ENCODE measurements at places on chromosomes 7 and 10.
A peak's percentile ranks its signal among the peaks of the same experiment; 100 is the strongest.

DNA sequence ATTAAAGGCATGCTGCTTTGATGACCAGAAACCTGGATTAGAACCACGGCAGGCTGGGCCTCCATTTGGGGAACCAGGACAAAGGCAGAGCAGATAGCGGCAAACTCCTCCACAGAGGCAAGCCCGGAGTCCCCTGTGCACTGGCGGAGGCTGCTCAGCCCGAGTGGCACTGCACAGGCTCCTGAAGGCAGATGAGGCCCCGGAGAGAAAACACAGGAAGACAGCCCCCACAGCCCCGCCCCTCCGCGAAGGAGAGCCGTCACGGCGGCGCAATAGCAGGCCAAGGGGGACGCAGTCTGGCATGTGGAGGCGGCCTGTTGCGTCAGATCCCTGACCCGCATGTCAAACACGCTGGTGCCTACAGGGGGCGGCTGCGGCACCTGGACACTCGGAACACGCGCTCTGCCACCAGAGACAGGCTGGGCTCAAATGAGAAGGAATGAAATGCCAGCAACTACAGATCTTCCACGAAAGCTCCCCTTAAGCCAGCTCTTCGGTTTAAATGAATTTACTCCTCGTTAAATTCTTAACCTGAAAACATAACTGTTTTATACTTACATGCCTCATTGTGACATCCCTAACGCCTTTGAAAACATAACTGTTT lies 128.5 kb downstream of the MAD1L1 start:
- DNase-seq: peak; percentile 81

DNA sequence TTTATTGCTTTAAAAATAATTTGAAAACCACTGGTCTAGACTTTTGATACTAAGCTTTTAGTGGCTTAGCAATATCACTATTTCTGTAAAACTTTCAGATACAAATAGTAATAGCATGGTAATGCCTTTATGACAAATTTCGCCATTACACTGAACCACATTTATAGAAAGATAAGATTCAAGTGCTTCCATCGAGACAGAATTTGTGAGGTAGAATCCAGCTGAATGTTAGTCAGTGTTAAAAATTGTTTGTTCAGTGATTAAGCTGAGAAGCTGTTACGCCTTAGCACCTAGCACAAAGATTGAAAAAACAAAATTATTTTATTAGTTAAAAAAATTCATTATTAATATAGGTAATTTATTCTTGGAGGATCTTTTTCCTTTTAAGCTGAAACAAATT lies 36.5 kb downstream of the GNAT3 start:
- DNase-seq: no peak

DNA sequence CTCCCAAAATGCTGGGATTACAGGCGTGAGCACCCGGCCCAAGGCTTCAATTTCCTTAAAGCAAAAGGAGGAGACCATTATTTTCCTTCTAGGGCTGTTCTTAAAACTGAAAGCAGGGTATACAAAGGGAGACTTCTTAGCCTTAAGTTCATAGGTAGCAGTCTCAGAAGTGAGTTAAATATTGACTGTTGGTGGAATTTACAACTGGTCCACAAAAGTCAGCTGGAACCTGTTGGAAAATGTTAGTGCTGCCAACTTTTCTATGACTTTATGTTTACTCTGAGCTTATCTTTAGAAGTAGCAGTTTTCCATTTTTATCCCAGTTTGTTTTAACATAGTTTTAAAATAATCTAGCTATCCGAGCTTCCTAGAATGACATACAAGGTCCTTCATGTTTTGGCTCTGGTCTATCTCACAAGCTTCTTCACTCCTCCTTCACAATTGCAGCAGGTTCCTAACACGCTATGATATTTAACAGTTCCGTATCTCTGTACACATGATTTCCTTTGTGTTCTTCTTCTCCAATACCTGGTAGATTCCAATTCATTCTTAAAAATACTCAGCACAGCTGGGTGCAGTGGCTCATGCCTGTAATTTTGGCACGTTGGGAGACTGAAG lies 3.3 kb downstream of the SLC26A3 start:
- DNase-seq: no peak

GRCh38 chr7:18408461-18408860 lies 87.1 kb upstream of the HDAC9 start:
- DNase-seq: no peak

GRCh38 chr7:45892407-45893035 lies 4.2 kb downstream of the IGFBP1 start:
- DNase-seq: no peak

DNA sequence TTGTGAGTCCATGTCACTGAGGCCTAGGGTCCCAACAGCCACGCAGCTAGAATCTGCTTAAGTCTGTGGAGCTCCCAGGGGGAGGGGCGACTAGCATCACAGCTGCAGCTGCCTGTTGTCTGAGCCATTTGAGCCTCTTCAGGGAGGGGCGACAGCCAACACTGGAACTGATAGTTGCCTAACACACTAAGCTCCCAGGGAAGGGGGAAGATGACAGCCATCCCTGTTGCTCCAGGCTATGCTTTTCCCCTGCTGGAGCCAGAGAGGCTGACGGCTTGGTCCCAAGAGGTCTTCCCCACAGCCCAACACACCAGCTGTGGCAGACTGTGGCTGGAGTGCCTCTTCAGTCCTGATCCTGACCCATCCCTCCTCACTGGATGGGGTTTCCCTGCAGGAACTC lies 817.5 kb downstream of the NXPH1 start:
- no peak for DNase-seq

- DNase-seq: no peak
Observed at GRCh38 chr7:104800307-104800706, 213.7 kb upstream of the KMT2E start.

DNA sequence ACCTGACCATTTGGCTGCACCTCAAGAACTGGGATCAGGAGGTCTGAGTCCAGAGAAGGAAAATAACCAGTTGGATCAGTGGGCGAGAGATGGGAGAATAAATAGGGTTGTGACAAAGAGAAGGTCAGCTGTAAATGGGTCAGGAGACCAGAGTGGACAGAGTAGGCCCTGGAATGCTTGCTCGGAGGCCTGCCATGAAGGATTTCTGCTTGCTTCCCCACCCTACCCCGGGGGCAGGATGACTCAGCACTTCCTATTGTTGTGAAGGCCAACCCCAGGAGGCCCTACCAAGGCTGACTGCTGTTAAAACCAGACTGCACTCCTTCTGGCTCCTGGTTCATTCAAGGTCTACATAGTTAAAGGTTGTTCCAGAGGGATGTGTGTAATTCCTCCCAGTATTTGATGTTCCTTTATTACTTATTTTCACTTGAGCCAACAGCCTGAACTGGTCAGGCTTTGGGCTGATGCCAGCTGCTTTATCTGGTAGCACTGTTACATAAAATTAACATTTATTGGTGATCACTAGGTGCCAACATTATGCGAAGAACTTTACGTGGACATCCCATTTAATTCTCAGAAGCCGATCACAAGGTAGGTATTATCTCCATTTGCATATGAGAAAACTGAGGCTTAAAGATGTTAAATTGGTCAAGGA lies 27.3 kb upstream of the IFRD1 start:
- DNase-seq: peak; percentile 33

DNA sequence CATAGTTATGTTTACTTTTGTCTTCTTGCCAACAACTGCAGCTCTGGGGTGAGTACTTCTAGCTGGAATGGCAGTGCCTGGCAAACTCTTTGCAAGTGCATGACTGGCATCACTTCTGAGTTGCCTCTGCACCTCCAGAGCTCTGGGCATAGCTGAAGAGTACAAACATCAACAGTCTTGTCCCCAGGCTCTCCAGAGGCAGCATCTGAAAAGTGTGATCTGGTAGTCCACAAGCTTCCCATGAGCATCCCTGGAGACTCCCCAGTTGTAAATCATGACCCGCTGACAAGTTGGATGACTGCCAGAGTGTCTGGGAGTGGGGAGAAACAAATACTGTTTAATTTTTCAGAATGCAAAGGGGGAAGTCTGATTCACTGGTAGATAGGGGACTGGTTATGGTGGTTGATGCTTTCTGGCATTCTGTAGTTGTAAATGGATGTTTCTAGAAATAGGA lies 138.9 kb upstream of the CDK13 start:
- no peak for DNase-seq

- no peak for DNase-seq
Observed at GRCh38 chr10:96369890-96370583, 11.2 kb upstream of the OPALIN start.

- DNase-seq: no peak
Observed at GRCh38 chr10:25615926-25616325, 318.1 kb upstream of the MYO3A start.

- no peak for DNase-seq
Observed at GRCh38 chr7:98884416-98884815, 6.1 kb downstream of the TRRAP start.

- DNase-seq: no peak
Observed at GRCh38 chr7:26490640-26491624, 199.3 kb downstream of the SNX10 start.

DNA sequence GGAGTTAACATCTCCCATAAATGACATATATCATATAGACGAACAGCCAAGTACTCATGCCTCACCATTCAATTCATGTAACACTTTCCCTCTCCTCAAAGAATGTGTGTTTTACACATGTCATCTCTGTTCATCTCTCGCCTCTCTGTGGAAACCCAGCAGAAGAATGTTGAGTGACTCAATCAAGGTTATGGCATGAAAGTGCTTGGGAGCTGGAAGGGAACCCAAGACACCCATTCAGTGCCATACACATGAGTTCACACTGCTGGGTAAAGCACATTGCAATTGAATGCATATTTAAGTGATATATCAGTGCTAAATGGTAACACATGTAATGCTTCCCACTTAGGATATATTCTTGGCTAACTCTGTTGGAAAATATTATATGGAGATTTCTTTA lies 322.9 kb downstream of the PTEN start:
- no peak for DNase-seq

DNA sequence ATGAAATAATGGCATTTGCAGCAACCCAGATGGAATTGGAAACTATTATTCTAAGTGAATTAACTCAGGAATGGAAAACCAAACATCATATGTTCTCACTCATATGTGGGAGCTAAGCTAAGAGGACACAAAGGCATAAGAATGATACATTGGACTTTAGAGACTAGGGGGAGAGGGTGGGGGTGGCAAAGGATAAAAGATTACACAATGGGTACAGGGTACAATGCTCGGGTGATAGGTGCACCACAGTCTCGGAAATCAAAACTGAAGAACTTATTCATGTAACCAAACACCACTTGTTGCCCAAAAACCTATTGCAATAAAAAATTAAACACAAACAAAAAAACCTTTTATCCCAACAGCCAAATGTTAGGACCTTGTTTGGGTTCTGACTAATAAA lies 17.8 kb downstream of the AGMO start:
- DNase-seq: no peak

DNA sequence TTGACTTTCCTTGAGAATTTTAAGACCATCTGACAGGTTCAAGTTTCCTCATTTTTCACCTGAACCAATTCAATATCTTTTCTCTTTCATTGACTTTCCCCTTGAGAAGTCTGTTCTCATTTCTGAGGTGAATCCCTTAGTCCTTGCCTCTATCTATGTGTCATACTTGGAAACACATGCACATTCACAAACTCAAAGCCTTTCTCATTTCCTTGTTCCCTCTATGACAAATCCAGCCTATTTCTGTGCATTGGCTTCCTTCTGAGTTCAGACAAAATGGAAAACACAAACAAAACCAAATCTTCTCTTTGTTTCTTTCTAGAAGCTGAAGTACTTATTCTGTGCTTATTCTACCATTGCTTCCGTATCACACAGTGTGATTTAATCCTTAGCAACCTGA lies 13.8 kb downstream of the PTTG1IP2 start:
- no peak for DNase-seq

- no peak for DNase-seq
Observed at GRCh38 chr7:33939121-33939520, 33.8 kb downstream of the BMPER start.

GRCh38 chr7:144454256-144455039 lies 51.0 kb upstream of the NOBOX start:
- no peak for DNase-seq

DNA sequence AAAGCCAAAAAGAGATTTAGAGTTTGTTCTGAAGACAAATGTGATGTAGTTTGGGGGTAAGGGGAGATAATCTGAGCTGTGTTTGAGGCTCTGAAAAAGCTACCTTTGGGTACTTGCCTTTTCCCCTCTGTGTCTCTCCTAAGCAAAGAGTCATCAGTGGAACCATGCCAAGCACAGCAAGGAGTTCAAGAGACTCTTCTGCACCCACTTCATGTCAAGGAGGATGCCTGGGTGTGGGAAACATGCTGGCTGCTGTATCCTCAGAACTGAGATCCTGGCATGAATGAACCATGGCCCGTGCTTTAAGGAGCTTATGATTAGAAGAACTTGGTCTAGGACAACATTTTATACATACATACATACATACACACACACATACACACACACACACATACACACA lies 142.9 kb downstream of the NOC3L start:
- no peak for DNase-seq

DNA sequence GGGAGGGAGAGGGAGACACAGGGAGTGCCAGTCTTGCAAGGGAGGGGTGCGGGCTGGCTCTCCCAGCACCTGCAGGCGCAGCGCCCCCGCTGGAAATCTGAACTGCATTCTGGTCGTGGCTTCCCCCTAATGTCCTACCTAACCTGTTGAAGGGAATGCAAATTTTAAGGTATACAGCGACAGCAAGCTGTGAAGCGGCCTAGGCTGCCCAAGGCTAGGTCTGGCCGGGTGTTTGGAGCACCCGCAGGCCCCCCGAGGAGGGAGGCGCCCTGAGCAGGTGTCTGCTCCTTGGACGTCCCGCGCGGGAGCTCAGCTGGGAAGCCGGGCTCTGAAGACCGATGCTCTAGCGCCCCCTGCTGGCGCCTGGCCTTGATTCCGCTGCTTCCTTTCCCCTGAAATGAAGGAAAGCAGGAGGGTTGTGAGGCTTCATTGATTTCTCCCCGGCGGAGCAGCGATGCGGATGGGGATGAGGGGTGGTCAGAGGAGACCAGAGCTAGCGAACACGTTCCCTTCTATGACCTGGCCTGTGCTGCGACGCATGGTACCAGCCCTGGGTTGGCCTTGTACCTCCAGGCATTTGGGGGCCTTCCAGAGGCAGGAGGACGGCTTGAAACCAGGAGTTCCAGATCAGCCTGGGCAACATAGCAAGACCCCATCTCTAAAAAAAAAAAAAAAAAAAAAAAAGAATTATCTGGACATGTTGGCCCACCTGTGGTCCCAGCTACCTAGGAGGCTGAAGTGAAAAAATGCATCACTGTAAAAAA lies 601.3 kb downstream of the GALNT17 start:
- peak; percentile 80 for DNase-seq

- DNase-seq: no peak
Observed at GRCh38 chr10:122052701-122053100, 63.7 kb downstream of the TACC2 start.

- no peak for DNase-seq
Observed at GRCh38 chr7:130037703-130038102, 13.5 kb downstream of the ZC3HC1 start.

GRCh38 chr10:60989400-60989876 lies 45.5 kb upstream of the RHOBTB1 start:
- DNase-seq: no peak
